SK-MEL-5 (cell line): ENCODE measurements at places on chromosomes 13 and 19. TPM values are rescaled to one million over a fixed set of nuclear protein-coding genes. Genes with fewer than 3 reads are reported as not detected.

- no peak for DNase-seq
Measured at GRCh38 chr13:98923641-98924397, 54.0 kb downstream of the DOCK9 start.

DNA sequence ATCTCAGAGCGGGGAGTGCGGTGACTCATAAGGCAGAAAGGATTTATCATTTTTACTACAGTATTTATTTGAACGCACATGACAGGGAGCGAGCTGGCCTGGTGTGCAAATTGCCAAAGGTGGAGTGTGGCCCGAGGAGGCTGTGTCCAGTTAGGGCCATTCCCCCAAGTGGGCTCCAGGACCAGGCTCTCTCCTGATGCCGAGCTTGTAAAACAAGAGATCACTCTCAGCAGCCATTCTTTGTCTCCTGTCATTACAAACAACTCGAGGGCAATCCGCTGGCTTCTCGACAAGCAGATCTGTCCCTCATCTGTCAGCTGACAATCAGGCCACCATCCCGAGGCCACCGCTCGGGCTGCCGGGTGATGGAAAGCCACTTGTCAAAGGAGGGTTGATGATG is 418.9 kb downstream of the ZNF536 start:
- DNase-seq: no peak

DNA sequence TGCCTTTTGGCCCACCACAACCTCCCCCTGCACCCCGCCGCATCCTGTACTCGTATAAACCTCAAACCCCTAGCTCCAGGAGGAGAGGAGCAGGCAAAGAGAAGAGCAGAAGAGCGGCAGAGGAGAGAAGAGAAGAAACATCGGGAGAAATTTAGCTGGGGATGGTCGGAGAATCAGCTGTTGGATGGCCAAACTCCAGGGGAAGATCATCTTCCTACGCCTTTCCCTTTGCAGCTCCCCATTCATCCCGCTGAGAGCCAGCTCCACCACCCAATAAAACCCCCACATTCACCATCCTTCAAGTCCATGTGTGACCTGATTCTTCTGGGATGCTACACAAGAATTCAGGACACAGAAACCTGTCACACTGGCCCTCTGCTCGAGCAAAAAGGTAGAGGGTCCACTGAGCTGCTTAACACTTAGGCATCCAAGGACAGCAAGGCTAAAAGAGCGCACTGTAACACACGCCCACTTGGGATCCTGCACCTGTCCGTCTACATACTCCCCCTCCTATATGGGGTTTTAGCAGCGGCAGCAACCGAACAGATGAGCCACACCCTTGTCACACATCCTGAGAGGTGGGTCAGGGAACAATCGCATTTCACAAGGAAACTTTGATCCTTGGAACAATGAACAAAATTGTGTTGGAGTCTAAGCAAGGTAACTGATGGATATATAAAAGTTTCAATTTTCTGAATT is 51.6 kb upstream of the MIR17HG start:
- no peak for DNase-seq

- no peak for DNase-seq
Measured at GRCh38 chr19:35249848-35250711, 1.3 kb downstream of the LSR start.

DNA sequence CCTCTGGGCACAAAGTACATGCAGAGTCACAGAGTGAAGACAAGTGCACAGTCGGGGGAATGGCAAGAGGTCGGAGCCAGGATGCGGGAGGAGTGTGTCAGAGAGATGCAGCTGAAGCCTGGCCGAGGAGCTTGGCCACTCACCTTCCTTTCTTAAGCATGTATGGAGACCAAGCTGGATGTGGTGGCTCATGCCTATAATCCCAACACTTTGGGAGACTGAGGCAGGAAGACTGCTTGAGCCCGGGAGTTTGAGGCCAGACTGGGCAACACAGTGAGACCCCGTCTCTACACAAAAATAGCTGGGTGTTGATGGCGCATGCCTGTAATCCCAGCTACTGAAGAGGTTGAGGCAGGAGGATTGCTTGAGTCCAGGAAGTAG is 67.0 kb downstream of the LATS2 start:
- DNase-seq: no peak

DNA sequence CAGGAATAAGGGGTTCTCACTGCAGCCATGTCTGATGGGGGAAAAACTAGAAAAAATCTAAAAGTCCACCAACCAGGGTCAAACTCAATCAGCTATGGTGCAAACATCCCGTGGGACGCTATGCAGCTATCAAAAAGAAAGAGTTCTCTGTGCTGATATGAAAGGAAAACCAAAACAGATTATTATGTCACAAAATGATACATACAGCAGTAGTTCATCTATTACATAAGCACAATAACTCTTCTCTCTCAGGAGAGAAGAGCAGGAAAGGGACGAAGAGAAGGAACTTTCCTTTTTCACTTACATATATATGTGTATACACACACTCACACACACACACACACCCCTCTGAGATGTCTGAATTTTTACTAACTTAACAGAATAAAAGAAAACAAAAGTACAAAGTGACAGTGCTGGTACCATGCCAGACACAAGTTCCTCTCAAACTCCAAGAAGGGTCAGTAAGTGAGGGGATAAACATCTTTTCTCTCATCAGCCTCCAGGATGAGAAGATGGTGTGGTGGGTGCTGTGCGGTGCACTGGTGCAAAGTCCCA is 2.9 kb upstream of the FKRP start:
- DNase-seq: no peak

- DNase-seq: no peak
Measured at GRCh38 chr19:51227326-51227725, 2.4 kb downstream of the CD33 start.

GRCh38 chr13:41460074-41460465 is 2.7 kb downstream of the RGCC start:
- DNase-seq: no peak

GRCh38 chr13:74715718-74716117 is 581.5 kb upstream of the KLF12 start:
- no peak for DNase-seq

DNA sequence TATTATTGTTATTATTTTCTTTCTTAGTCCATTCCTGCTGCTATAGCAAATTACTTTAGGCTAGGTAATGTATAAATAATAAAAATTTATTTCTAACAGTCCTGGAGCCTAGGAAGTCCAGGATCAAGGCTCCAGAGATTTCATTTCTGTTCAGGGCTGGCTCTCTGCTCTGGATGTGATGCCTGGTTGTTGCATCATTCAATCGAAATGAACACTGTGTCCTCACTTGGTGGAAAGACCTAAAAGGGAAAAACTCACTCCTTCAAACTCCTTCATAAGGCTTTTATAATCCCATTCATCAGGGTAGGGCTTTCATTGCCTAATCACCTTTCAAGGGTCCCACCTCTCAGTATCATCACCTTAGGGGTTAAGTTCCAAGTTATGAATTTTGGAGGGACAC is 395.0 kb downstream of the EFNB2 start:
- DNase-seq: no peak

DNA sequence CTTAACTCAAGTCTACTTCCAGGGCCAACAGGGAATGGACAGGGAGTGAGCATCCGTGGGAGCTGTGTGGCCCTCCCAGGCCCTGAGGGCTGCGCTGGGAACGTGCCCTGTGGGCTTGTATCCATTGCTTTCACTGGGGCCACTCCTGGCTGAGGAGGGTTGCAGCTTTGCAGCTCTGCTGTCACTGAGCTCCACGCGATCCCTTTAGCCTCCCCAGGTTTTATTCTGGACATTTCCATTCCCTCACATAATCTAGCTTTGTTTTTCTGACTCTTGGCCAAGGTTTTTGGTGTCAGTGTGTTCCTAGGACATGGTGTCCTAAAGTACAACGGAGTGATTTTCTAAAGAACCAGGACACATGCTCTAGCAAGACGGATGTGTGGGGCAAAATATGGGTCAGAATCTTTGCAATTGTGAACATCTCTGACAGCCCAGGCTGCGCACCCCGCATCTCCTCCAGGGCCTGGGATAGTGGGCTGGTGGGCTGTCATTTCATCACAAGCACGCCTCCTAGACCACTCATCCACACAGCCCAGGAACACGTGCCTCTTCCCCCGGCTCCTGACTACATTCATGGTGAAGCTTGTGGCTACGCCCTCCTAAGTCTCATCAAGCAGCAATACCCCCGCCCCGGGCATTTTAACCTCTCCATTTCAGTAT is 28.0 kb downstream of the GGACT start:
- DNase-seq: no peak

- DNase-seq: no peak
Measured at GRCh38 chr13:100535426-100536135, 53.0 kb downstream of the GGACT start.

- no peak for DNase-seq
Measured at GRCh38 chr13:111475488-111475887, 155.0 kb downstream of the TEX29 start.

NAPA gene
- total RNA-seq: 126 and 147 TPM in 2 replicates

PCP2 gene
- total RNA-seq: not detected in 2 replicates

SIGLEC10 gene
- total RNA-seq: not detected in 2 replicates

ATP13A1 gene
- total RNA-seq: 21.9 and 30.5 TPM in 2 replicates

CLEC11A gene
- 1.0 and 1.2 TPM in 2 replicates for total RNA-seq

ATP8B3 gene
- total RNA-seq: 1.4 and 2.0 TPM in 2 replicates

LPAR6 gene
- total RNA-seq: 31.0 and 32.2 TPM in 2 replicates
